ENCODE measurements at places on chromosomes 16 and 17. TPM values are rescaled to one million over a fixed set of nuclear protein-coding genes. Genes with fewer than 3 reads are reported as not detected.

Gene RPH3AL
- total RNA-seq: 20.2 TPM

Gene CORO6
- 6.8 TPM for total RNA-seq

Gene PHOSPHO1
- total RNA-seq: 0.97 TPM

Gene PIK3R6
- total RNA-seq: not detected

Gene NACA2
- total RNA-seq: 0.10 TPM

Gene DBNDD1
- 60.1 TPM for total RNA-seq

Gene UBE2O
- 35.3 TPM for total RNA-seq

Gene LUC7L3
- 82.6 TPM for total RNA-seq

Gene CLEC3A
- total RNA-seq: not detected

Gene HSF4
- 13.5 TPM for total RNA-seq

Gene CCDC102A
- total RNA-seq: 9.9 TPM

Gene RGS9
- 7.1 TPM for total RNA-seq

Gene CHD9NB
- 1.7 TPM for total RNA-seq

Gene NECAB2
- total RNA-seq: 3.0 TPM

Gene PRR35
- 0.20 TPM for total RNA-seq

Gene KRT27
- total RNA-seq: not detected

Gene ACAP1
- 1.9 TPM for total RNA-seq

Gene KRT39
- total RNA-seq: not detected

Gene SLC47A1
- total RNA-seq: 23.8 TPM

Gene SLC38A8
- total RNA-seq: not detected

Gene CSH2
- total RNA-seq: not detected

Gene HEATR9
- total RNA-seq: not detected

Gene RNU2-1
- not detected for total RNA-seq

Gene TVP23B
- total RNA-seq: 78.6 TPM

Gene CHST6
- total RNA-seq: 0.07 TPM

Gene ODF4
- total RNA-seq: not detected

Gene SDK2
- total RNA-seq: 0.32 TPM

Gene TMEM238L
- not detected for total RNA-seq

Gene CEP20
- 39.2 TPM for total RNA-seq

Gene SPNS2
- total RNA-seq: 10.7 TPM

Data from A549 treated with CpdA at 1 μM for 4 hours (cell line).